ENCODE measurements at places on chromosomes 5 and 9. TPM values are rescaled to one million over a fixed set of nuclear protein-coding genes. Genes with fewer than 3 reads are reported as not detected.

The N4BP3 gene
- 3.3 TPM for total RNA-seq

The SH3GL2 gene
- 1.1 TPM for total RNA-seq

The BTNL9 gene
- total RNA-seq = 2.8 TPM

DNA sequence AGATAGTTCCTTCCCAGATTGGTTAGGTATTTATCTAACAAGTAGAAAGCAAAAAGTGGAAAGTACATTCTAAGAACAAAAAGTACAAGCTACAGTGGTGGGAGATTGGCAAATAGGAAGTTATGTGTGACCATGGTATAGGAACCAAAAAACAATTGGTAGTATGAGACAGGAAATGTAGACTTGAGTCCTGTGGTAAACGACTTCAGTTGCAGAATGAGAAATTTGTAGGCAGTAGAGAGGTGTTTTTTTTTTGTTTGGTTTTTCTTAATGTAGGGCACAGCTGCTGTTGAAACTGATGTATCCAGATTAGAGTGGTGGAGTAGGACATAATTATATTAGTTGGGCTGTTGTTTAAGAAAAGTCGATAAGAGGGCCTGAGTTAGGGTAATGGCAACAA lies 72.0 kb downstream of the CCNH start:
- no peaks in the 10 kb centered on the region for H3K36me3 ChIP-seq
- no peak for DNase-seq
- no peak overlapping the region for H3K4me3 ChIP-seq
- no peaks in the 10 kb centered on the region for H3K4me1 ChIP-seq
- H3K27me3 ChIP-seq = no peaks in the 10 kb centered on the region

DNA sequence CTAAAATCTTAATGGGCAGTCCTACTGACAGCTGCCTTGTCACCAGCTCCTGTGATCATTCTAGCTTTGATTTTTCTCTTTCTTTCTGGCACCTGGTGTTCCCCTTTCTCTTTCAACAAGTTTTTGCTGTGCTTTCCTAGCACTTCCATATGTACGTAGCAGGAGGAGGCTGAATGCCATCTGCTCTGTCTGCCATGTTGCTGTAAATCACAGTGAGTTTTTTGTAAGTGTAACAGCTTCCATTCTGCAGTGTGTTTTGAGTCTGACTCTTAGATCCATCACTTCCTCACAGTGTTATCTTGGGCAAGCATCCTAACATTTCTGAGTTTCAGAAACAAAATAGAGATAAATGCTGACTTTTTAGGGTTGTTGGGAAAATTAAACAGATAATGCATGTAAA lies 247.9 kb downstream of the DOCK8 start:
- H3K27ac ChIP-seq = no peak overlapping the region
- no peaks in the 10 kb centered on the region for H3K27me3 ChIP-seq
- no peaks in the 10 kb centered on the region for H3K4me1 ChIP-seq
- H3K4me3 ChIP-seq = no peak overlapping the region

DNA sequence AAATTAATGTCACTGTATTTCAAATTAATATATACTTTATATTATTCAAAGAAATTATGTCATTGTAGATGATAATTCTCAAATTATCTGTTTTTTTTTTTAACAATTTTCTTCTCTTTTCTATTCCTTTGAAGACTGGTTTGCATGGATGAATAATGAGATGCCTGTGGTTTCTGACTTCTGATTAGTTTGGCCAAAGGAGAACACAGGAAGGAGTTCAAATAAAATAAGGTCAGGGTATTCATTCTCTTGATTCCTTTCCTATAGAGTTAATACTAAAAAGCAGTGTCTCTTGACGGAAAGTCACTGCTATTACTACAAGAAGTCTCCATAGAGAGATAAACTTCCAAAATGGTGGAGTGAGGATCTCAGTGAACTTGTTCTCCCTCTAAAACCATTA lies 279.6 kb upstream of the FTMT start:
- H3K4me1 ChIP-seq = no peaks in the 10 kb centered on the region
- H3K27ac ChIP-seq = no peak overlapping the region
- no peak for DNase-seq
- no peaks in the 10 kb centered on the region for H3K36me3 ChIP-seq
- no peak overlapping the region for H3K4me3 ChIP-seq
- no peaks in the 10 kb centered on the region for H3K27me3 ChIP-seq

- no peaks in the 10 kb centered on the region for H3K27me3 ChIP-seq
- H3K4me3 ChIP-seq = no peak overlapping the region
- H3K36me3 ChIP-seq = no peaks in the 10 kb centered on the region
- H3K27ac ChIP-seq = no peak overlapping the region
Measured at GRCh38 chr9:4027606-4028005, 272.3 kb downstream of the GLIS3 start.

Data from colonic mucosa (tissue), 4 donors.